ENCODE measurements at places on chromosomes 5 and 9.

DNA sequence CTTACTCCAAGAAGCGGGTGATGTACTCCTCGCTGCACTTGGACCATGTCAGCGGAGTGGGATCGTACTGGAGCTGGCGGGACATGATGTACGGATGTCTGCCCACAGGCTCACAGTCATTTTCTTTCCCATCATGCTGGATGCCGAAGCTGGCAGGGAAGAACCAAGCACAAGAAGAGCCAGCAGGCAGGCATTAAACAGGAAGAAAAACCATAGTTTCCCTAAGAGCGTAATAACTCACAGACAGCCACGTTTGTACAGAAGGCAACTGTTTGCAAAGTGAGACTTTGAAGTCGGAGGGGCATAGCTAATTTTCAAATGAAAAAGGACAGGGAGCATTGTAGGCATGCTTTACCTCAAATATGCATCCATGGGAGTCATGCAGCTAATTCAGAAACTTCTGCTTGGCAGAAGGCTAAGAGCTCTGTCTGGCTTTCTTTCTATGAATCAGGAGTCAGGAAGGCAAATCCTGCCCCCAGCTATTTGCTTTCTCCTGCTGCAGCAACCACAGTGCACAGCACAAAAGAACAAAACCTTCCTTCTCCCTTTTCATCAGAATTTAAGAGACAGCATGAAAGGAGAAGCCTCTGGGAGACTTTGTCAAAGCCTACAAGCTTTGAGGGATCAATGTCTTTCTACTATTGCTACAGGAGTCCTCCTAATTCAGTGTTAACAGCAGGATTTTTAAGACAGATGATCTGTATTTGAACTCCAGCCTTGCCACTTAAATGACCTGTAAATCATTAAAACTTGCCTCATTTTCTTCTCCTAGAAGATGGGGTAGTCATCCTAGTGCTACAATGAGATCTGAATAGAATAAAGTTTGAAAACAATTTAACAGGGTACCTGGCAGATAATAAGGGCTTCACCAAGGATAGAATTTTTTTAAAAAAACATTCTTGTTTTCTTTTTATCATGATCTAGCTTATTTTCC is 209.1 kb downstream of the TARS1 start:
- no peak for DNase-seq

DNA sequence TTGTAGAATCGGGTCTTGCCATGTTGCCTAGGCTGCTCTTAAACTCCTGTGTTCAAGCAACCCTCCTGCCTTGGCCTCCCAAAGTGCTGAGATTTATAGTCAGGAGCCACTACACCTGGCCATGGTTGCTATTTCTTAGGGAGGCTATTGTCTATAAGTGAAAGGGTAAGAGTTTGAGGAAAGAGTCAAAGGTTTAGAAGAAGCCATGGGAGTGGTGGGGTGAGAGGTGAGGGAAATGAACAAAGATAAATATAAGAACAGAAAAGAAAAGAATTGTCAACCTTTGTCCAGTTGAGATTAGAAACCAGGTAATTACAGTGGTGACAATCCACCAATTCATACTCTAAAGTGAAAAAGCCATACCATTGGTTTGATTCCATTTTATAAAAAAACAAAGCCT is 32.6 kb upstream of the RANBP6 start:
- no peak for DNase-seq

DNA sequence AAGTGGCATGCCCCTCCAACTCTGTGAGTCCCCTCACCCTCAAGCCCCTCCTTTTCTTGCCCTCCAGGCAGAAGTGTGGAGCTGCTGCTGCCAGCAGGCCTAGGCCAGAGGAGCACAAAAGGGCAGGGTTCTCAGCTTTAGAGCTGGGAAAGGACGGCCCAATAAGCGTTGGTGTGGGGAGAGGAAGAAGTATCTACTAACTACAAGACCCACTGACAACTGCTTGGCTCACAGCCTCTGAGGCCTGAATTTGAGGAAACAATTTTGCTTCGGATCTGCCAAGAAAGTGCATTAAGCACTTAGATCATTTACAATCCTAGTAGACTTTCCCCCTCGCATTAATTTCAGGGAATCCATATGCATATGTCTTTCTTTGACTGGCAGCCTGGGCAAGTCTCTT is 179.4 kb downstream of the SNX18 start:
- DNase-seq, result no peak

GRCh38 chr5:28397502-28397941 is 1359.1 kb upstream of the CDH9 start:
- no peak for DNase-seq

GRCh38 chr5:103355579-103355978 is 97.0 kb downstream of the MACIR start:
- no peak for DNase-seq

DNA sequence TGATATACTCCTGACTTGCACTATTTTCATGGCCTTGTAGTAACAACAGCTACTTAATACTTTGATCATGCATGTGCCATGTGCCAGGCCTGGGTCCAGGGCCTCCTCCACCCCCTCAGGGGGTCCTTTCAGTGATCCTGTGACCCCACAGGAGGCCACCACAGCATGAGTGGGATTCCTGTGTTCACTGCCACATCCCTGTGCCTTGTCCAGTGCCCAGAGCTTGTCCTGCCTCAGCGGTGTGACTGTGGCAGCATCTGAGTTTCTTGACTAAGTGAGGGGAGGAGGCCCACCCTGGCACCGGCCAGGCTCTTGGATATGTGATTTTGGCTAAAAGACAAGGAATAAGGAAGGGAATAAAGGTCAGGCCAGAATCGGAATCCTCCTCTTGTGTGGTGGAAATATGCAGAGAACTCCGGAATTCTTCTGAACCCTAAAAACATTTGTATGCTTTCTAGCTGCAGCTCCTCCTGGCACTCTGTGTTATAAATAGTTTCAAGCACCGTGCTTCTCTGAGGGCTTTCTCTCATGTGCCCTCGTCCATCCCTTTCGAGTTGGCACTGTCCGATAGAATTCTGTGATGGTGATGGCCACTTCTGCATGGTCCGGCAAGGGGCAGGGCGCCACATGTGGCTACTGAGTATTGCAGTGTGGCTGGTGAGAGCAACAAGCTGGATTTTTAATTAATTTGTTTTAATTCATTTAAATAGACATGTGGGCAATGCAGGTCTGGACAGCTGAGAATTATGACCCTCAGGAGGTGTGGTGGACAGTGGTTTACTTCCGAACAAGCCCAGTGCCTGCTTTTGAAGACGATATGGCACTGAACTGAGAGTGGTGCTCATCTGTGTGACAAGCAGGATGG is 31.8 kb downstream of the TENT4A start:
- DNase-seq, result no peak

DNA sequence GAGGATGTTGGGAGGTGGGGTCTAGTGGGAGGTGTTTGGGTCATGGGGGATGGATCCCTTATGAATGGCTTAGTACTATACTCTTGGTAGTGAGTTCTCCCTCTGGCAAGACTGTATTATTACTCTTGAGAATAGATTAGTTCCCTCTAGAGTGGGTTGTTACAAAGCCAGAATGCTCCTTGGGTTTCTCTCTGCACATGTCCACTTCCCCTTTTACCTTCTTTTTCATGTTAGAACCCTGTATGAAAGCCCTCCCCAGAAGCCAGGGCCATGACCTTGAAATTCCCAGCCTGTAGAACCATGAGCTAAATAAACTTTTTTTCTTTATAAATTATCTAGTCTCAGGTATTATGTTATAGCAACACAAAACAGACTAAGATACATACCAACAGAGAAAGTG is 31.1 kb downstream of the SLC24A2 start:
- DNase-seq, result no peak

All from stimulated activated CD4-positive, alpha-beta T cell treated with anti-CD3 and anti-CD28 coated beads, TNF-alpha, amount 100 ng/mL, for 4 hours (primary cell).